Right lobe of liver (tissue), 6 donors: ENCODE measurements at places on chromosomes 16 and 17. TPM values are rescaled to one million over a fixed set of nuclear protein-coding genes. Genes with fewer than 3 reads are reported as not detected.

GRCh38 chr16:86096850-86097249 is 197.9 kb downstream of the IRF8 start:
- no peak overlapping the region for H3K27ac ChIP-seq
- no peaks in the 10 kb centered on the region for H3K27me3 ChIP-seq
- H3K4me3 ChIP-seq: no peak overlapping the region

GRCh38 chr17:5581655-5582054 is 2.7 kb downstream of the NLRP1 start:
- no peaks in the 10 kb centered on the region for H3K4me1 ChIP-seq
- H3K27ac ChIP-seq: no peak overlapping the region
- H3K27me3 ChIP-seq: no peaks in the 10 kb centered on the region
- no peak for DNase-seq
- no peaks in the 10 kb centered on the region for H3K36me3 ChIP-seq

DNA sequence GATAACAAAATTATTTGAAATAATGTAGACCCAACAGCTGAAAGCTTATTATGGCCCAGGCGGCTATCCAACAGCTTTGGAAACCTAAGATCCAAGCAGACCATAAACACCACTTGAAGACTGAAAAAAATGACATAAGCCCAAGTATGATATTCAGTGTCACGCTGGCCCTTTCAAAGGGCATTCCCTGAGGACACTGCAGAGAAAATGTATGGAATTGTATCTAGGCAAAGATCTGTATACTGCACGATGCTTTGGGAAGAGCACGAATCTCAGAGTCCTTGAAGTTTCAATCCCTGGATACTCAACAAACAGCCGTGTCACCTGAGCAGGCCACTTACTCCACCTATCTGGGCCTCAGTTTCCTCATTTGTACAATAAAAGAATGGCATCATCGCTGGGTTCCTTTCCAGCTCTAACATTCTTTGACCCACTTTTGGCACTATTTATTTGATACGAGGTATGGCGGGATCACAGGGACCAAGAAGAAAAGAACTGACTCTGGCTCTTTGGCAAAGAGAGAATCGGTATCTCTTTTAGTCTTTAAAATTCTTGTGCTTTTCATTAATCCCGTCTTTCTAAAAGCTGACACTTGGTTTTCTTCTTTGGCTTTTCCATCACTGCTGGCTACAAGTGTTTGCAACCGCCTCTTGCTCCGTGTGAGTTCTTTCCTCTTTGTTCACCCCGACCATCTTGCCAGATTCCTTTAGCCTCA is 1.2 kb downstream of the STAT5B start:
- H3K27me3 ChIP-seq: no peaks in the 10 kb centered on the region
- H3K4me1 ChIP-seq: peaks cover 17% of the 10 kb centered on the region

DNA sequence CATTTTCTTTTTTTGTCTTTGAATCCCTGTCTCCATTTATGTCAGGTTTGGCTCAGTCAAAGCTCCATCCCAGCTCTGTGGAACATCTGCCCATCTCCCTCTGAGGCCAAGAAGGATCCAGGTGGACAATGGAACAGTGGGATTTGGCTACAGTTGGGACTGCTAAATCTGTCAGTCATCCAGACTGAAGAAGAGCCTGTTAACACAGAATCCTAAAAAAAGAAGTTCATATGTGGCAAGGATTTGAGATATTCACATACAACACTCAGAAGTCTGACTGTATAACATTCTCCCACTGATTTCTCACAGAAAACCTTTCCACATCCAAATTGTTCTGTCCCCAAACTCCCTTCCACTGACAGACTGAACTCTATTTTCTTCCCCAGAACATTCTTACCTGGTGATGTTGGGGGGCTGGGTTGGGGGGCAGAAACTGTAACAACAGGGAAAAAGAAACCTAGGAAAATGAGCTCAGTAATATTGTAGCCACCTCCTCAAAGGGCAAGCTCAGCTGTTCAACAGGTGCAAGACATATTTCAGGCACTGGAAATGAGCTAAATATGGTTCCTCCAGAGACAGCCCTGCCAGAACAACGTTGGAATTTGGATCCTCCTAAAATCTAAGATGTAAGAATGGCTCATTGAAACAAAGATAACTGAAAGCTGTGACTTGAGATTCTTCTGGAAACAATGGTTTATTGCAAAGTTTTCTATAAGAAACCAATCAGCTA is 301.5 kb upstream of the CDH5 start:
- no peaks in the 10 kb centered on the region for H3K27me3 ChIP-seq
- H3K4me1 ChIP-seq: no peaks in the 10 kb centered on the region
- H3K4me3 ChIP-seq: no peak overlapping the region

DNA sequence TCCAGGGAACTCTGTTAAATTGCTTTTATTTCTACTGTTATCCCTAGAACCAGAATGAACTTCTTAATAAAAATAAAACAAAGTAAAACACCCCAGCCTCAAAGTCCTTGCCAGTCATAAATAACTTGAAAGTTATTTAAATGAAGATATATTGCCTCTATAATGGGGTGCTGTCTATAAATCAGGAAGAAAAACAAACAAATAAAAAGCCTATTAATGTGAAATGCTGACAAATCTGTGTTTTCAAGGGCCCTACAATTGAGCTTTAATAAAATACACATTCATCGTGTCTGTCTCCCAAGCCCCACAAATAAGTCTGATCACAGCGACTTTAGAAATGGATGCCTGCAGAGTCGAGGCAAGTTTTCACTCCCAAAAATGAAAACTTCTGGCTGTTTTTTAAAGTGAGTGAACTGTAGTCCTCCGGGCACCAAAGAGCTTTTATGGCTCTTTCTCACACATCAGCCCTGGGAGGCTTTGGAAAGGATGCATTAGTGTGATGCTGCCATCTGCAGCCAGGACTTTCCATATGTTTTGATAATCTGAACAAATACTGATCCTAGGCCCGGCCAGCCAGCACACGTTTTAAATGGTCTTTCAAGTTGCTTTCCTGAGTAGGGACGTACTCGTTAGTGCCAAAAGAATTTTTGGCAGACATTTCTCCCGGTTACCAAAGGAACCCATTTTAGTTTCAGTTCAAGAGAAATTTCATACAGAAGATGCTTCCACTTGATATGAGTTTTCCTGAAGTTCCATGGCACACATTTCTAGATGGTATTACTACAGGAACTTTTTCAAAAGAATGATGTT is 16.3 kb downstream of the NACA2 start:
- no peaks in the 10 kb centered on the region for H3K4me1 ChIP-seq
- H3K27me3 ChIP-seq: no peaks in the 10 kb centered on the region
- H3K27ac ChIP-seq: no peak overlapping the region
- DNase-seq: no peak
- no peaks in the 10 kb centered on the region for H3K36me3 ChIP-seq
- no peak overlapping the region for H3K4me3 ChIP-seq

KIF18B gene
- total RNA-seq: 0.98 TPM

TEKT5 gene
- total RNA-seq: not detected

DNA sequence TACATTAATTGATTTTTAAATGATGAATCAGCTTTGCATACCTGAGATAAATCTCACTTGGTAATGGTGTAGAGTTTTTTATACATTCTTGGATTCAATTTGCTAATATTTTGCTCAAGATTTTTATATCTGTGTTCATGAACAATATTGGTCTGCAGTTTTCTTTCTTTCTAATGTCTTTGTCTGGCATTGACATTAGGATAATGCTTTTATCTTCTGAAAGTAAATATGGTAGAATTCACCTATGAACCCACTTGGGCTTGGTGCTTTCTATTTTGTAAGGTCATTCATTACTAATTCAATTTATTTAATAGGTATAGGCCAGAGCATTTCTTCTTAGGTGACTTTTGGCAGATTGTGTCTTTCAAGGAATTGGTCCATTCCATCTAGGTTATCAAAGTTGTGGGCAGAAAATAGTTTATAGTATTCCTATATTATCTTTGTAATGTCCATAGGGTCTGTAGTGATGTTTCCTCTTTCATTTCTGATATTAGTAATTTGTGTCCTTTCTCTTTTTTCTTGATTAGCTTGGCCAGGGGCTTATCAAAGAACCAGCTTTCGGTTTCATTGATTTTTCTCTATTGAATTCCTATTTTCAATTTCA is 45.6 kb downstream of the NACA2 start:
- H3K27me3 ChIP-seq: no peaks in the 10 kb centered on the region
- H3K4me1 ChIP-seq: no peaks in the 10 kb centered on the region
- no peak for DNase-seq
- H3K27ac ChIP-seq: no peak overlapping the region
- H3K4me3 ChIP-seq: no peak overlapping the region
- no peaks in the 10 kb centered on the region for H3K36me3 ChIP-seq

CYGB gene
- total RNA-seq: 3.0 TPM

- H3K27ac ChIP-seq: no peak overlapping the region
- H3K36me3 ChIP-seq: no peaks in the 10 kb centered on the region
- H3K4me1 ChIP-seq: no peaks in the 10 kb centered on the region
- no peak overlapping the region for H3K4me3 ChIP-seq
Observed at GRCh38 chr17:17391668-17392370, 85.0 kb upstream of the MED9 start.

HASPIN gene
- total RNA-seq: 0.80 TPM

CACNG3 gene
- not detected for total RNA-seq

C16orf92 gene
- total RNA-seq: not detected

C16orf96 gene
- total RNA-seq: 0.16 TPM

WNT9B gene
- total RNA-seq: not detected

ANKRD40CL gene
- not detected for total RNA-seq

- no peaks in the 10 kb centered on the region for H3K4me1 ChIP-seq
- no peaks in the 10 kb centered on the region for H3K36me3 ChIP-seq
Observed at GRCh38 chr16:10752843-10753523, 9.3 kb downstream of the NUBP1 start.

- no peak overlapping the region for H3K4me3 ChIP-seq
- H3K27me3 ChIP-seq: no peaks in the 10 kb centered on the region
- no peaks in the 10 kb centered on the region for H3K36me3 ChIP-seq
- no peak for DNase-seq
- no peaks in the 10 kb centered on the region for H3K4me1 ChIP-seq
- H3K27ac ChIP-seq: no peak overlapping the region
Observed at GRCh38 chr16:75552951-75553350, 3.1 kb downstream of the TMEM231 start.

DNA sequence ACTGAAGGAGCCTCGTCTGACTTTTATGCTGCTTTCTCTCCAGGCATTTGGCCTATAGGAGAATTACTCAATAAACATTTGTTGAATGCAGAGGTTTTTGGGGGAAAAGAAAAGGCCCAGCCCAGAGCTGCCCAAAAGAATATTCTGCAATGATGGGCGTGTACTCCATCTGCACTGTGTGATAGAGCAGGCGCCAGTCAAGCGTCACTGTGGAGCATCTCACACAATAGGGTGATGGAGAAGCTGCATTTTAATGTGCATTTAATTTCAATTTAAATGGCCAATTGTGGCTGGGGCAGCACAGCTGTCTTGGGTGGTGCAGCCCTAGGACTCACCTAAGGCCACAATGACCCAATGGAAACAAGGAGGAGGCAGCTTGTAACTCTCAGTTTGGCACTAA is 20.6 kb downstream of the GLYR1 start:
- peaks cover 88% of the 10 kb centered on the region for H3K36me3 ChIP-seq
- no peaks in the 10 kb centered on the region for H3K27me3 ChIP-seq
- H3K27ac ChIP-seq: no peak overlapping the region
- no peak overlapping the region for H3K4me3 ChIP-seq
- no peak for DNase-seq
- H3K4me1 ChIP-seq: no peaks in the 10 kb centered on the region

DNA sequence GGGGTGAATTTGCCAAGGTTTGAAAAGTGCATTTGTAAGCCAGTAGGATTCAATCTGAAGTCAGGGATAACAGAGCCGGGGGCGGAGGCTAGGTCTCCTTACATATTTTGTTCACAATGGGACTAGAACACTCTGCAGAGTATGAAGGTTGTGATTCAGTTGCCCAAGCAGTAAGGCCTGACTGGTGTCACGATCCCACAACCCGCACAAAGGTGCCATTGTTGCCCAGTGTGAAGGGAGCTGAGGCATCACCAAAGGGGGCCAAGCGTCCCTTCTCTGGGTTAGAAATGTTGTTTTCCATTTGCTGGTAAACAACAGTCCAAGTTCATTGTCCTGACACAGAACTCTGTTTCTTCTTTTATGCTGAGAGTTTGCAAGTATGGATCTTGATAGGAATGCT is 471.8 kb downstream of the MAF start:
- H3K4me1 ChIP-seq: no peaks in the 10 kb centered on the region
- DNase-seq: no peak
- H3K36me3 ChIP-seq: no peaks in the 10 kb centered on the region
- no peak overlapping the region for H3K27ac ChIP-seq
- H3K27me3 ChIP-seq: no peaks in the 10 kb centered on the region
- no peak overlapping the region for H3K4me3 ChIP-seq

THUMPD1 gene
- total RNA-seq: 26.4 TPM

CCT6B gene
- total RNA-seq: 0.31 TPM

GRCh38 chr17:13004336-13004735 is 13.5 kb downstream of the ELAC2 start:
- no peak overlapping the region for H3K27ac ChIP-seq
- no peak overlapping the region for H3K4me3 ChIP-seq
- DNase-seq: no peak
- no peaks in the 10 kb centered on the region for H3K4me1 ChIP-seq

TBX6 gene
- 0.68 TPM for total RNA-seq
